ENCODE measurements at places on chromosomes 4 and X. TPM values are rescaled to one million over a fixed set of nuclear protein-coding genes. Genes with fewer than 3 reads are reported as not detected.

The TEX11 gene
- total RNA-seq, result not detected

The IBSP gene
- not detected for total RNA-seq

The S100G gene
- total RNA-seq, result not detected

The GABRB1 gene
- total RNA-seq, result not detected

DNA sequence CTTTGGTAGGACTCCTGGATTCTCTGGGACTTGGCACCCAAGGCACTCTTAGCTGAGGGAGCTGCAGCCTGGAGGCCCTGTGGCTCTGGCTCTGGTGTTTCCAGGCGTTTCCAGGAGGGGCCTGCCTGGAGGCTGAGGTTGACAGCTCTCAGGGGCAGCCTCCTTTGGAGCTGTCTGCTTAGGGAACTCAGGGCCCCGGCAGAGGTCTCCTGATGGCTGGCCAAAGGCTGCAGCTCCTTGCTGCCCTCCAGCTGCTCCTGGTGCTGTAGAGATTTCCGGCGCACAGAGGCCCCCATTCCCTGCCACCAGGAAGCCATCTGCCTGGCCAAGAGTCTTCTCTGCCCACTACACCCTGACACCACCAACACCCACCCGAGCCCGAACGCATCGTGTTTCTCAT lies 25.3 kb upstream of the ARHGEF38 start:
- no peak overlapping the region for H3K27ac ChIP-seq
- H3K4me3 ChIP-seq, result no peak overlapping the region
- no peaks in the 10 kb centered on the region for H3K36me3 ChIP-seq
- H3K27me3 ChIP-seq, result peaks cover 3% of the 10 kb centered on the region
- no peaks in the 10 kb centered on the region for H3K4me1 ChIP-seq
- DNase-seq, result no peak

DNA sequence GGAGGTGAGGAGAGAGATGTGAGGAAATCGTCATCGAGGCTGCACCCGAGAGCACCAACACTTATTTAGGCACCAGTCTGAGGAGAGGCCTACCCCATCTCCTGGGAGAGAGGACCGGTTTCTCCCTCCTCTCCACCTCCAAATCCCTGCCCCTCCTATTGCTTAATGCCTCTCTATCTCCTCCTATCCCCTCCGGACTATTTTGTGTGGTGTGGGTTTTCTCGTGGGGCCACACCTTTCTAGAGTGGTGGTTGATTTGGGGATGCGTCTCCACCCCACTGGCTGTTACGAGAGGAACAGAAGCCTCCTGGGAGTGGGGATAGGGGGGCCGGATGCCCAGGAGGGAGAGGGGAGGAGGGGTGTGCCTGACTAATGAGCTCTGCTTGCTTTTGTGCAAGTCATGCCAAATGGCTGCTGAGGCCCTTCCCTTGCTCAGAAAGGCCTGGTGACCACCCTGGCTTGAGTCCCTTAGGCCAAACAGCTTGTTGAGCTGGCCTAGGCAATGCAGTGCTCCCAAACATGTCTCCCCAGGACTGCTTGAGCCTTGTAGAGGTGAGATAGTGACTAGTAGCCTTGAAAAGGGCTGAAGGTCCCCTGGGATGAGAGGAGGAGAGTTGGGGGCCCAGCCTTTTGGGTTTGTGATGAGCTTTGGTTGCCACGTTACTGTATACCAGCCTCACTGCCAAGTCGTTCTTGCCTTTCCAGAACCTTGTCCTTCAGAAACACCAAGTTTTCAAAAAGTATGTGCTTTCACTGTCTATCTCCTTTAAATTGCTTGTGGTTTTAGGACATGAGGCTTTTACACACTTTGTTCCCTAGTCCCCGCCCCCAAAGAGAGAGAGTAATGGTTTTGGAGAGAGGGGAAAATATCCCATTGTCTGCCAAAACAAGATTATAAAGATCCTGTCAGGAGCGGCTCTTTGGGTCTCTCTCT lies 1.2 kb downstream of the MSN start:
- peaks cover 33% of the 10 kb centered on the region for H3K4me1 ChIP-seq
- H3K4me3 ChIP-seq, result peak overlapping the region; percentile 93
- DNase-seq, result peak; percentile 82
- peak overlapping the region; percentile 99 for H3K27ac ChIP-seq
- H3K36me3 ChIP-seq, result no peaks in the 10 kb centered on the region
- no peaks in the 10 kb centered on the region for H3K27me3 ChIP-seq

DNA sequence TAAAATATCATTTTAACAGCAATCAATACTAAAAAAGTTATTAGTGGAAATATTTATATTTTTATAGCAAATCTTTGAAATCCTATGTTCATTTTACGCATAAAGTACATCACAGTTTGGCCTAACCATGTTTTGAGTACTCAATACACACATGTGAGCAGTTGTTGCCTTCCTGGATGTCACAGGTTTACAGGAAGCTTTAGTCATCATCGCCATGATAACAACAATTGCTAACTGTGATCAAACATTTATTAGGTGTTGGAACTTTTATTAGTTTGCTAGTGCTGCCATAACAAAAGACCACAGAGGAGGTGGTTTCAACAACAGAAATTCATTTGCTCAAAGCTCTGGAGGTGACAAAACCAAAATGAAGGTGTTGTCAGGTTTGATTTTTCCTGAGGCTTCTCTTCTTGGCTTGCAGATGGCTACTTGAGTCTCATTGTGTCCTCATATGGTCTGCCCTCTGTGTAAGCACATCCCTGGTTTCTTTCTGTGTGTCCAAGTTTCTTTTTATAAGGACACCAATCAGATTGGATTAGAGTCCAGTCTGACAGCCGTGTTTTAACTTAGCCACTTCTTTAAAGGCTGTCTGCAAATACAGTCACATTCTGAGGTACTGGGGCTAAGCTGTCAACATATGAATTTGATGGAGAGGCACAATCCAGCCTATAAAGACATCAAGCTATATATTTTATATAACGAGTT lies 43.1 kb upstream of the BOD1L1 start:
- DNase-seq, result no peak
- no peaks in the 10 kb centered on the region for H3K36me3 ChIP-seq
- no peak overlapping the region for H3K4me3 ChIP-seq
- H3K4me1 ChIP-seq, result no peaks in the 10 kb centered on the region
- no peak overlapping the region for H3K27ac ChIP-seq

- H3K27me3 ChIP-seq, result no peaks in the 10 kb centered on the region
- H3K36me3 ChIP-seq, result no peaks in the 10 kb centered on the region
- no peaks in the 10 kb centered on the region for H3K4me1 ChIP-seq
- H3K27ac ChIP-seq, result no peak overlapping the region
- no peak overlapping the region for H3K4me3 ChIP-seq
Measured at GRCh38 chr4:155688860-155689259, 22.2 kb downstream of the GUCY1A1 start.

DNA sequence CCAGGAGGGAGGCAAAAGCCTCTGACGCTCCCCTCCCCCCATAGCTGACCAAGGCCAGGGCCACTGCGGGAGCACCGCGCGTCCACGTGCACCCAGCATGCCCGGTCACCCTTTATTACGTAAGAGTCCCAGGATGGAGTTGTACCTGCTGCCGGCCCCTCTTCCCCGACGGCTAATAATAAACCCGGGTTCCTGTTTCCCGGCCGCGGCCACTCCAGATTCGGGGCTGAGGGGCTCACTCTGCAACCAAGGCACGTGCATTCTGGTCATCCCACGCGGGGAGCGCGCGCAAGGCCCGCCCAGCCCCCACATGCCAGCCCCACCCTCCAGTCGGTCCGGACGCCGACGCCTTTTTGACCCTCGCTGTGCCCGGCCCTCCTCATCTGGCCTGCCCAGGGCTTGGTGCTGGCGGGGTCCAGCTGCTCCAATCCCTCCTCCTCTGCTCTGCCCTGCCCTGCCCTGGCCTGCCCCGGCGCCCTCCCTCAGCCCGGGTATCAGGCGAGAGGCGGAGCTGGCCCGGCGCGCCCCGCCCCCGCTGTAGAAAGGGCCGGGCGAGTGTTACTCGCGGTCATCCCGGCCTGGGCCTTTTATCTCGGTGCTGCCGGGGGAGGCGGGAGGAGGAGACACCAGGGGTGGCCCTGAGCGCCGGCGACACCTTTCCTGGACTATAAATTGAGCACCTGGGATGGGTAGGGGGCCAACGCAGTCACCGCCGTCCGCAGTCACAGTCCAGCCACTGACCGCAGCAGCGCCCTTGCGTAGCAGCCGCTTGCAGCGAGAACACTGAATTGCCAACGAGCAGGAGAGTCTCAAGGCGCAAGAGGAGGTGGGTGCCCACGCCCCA lies 2.6 kb downstream of the MID1IP1 start:
- no peaks in the 10 kb centered on the region for H3K27me3 ChIP-seq
- DNase-seq, result peak; percentile 80
- peak overlapping the region; percentile 89 for H3K4me3 ChIP-seq
- H3K4me1 ChIP-seq, result peaks cover 38% of the 10 kb centered on the region

GRCh38 chrX:116239944-116240840 lies 69.6 kb downstream of the AGTR2 start:
- no peaks in the 10 kb centered on the region for H3K36me3 ChIP-seq
- peak overlapping the region; percentile 67 for H3K4me3 ChIP-seq
- DNase-seq, result peak; percentile 69

DNA sequence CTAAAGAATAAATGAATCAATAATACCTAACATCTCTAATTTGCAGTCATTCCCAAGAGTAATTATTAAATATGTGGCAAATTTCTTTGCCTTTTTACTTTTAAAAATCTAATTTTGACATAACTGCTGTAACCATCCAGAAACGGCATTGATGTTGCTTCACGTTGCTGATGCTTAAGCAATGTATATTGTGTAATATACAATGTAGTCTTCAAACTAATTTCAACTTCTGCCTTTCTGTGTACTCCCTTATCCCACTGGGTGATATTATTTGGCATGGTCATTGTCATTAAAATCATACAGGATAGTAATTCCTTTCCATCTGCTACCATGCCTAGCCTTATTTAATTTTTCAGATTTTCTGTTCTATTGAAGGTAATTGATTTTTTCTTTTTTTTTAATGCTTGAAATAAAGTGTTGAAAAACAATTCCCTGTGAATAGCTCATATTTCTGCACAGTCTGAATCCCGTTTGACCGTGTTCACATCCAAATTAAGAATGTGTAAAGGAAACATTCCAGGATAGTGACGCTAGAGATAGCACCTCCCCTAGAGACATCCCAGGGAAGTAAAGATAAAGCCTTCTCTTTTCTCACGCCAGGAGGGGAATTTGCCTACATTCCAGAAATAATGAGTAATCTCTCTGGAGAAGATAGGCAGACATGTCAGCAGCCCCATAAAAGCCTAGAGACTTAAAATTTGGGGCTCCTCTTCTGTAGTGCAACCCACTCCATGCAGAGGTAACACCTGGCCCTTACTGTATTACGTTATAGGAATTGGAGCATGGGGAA lies 8.6 kb downstream of the FAM200B start:
- peak overlapping the region; percentile 13 for H3K4me3 ChIP-seq
- peak overlapping the region; percentile 85 for H3K27ac ChIP-seq
- H3K36me3 ChIP-seq, result peaks cover 20% of the 10 kb centered on the region
- peaks cover 61% of the 10 kb centered on the region for H3K4me1 ChIP-seq
- peak; percentile 92 for DNase-seq

- H3K27ac ChIP-seq, result peak overlapping the region; percentile 84
- H3K27me3 ChIP-seq, result no peaks in the 10 kb centered on the region
- peak; percentile 93 for DNase-seq
- no peaks in the 10 kb centered on the region for H3K36me3 ChIP-seq
Measured at GRCh38 chr4:125389713-125390112, 75.0 kb downstream of the FAT4 start.

GRCh38 chr4:59060002-59060846 lies 1950.0 kb upstream of the IGFBP7 start:
- no peak overlapping the region for H3K27ac ChIP-seq
- H3K4me3 ChIP-seq, result no peak overlapping the region
- H3K27me3 ChIP-seq, result no peaks in the 10 kb centered on the region
- no peaks in the 10 kb centered on the region for H3K36me3 ChIP-seq

- no peaks in the 10 kb centered on the region for H3K27me3 ChIP-seq
- DNase-seq, result no peak
- H3K36me3 ChIP-seq, result no peaks in the 10 kb centered on the region
- peak overlapping the region; percentile 24 for H3K27ac ChIP-seq
Measured at GRCh38 chrX:19810006-19810774, 77.2 kb downstream of the SH3KBP1 start.

DNA sequence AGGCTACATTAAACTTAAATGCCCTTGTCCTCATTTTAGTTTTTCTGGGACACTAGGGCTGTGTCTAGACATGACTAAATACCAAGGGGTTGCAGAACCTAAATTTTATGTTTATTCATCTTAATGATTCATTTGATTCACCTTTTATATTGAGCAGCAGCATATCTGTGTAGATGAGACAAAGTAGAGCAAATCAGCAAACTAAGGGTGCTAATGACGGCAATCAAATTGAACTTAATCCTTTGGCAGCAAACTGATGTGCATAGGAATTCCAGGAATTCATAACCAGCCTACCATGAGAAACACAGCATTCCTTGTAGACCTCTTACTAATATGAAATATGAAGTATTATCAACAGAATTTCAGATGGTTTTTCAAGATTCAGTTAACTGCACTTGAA lies 25.1 kb downstream of the EPHA5 start:
- H3K27me3 ChIP-seq, result no peaks in the 10 kb centered on the region
- no peak overlapping the region for H3K4me3 ChIP-seq
- H3K27ac ChIP-seq, result no peak overlapping the region
- DNase-seq, result no peak

DNA sequence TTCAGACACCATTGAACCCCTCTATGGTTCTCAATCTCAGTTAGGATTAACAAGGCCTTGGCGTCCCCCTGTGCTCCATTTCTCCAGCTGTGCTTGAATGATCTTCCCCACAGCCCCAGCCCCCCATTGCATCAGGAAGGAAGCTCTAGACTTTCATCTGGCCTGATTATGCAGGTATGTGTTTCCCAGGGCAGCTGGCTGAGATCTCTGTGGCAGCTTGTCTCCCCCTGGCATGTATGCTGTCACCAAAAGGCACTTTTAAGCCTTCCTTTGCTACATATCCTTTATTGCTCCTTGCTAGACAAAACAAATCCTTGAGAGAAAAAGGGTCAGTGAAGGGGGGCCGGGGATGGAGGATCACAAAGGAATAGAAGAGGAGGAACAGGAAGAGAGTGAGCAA lies 1056.0 kb upstream of the SLIT2 start:
- no peak overlapping the region for H3K4me3 ChIP-seq
- H3K27ac ChIP-seq, result no peak overlapping the region
- H3K4me1 ChIP-seq, result no peaks in the 10 kb centered on the region
- 0 out of 2 replicates have a peak, but pooled peaks cover 5% of the 10 kb centered on the region for H3K27me3 ChIP-seq
- no peak for DNase-seq

DNA sequence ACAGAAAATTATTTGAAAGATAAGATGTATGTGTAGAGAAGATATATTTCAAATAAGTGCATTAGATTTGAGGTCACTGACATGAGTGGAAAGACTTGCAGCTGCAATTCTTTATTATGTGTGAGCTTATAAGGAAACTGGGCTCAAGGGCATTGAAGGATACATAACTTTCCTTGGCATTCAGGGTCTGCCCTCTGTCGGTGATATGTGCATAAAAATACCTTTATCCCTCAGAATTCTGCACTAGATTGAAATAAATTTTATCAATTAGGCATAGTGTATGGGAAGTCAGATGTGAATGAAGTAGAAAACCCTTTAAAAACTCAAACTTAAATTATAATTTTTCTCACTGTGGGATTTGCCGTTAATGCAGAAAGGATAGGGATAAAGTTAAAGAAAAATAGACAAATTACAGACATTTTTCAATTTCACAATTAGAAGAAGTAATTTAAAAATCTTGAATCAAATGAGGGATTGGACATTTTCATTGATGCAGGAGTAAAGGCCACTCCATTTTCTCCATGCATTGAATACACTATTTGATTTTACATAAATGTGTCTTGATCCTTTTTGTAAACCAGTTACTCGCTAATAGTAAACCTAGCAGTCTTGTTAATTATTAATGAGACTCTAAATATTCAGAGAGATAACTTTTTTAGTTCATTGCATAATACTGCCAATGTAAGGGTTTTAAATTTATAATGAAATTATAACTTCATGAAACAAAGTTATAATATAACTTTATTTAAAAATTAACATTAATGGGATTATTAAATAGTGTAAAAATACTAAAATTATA lies 21.0 kb upstream of the ETNPPL start:
- no peaks in the 10 kb centered on the region for H3K4me1 ChIP-seq
- no peaks in the 10 kb centered on the region for H3K36me3 ChIP-seq
- no peaks in the 10 kb centered on the region for H3K27me3 ChIP-seq
- H3K27ac ChIP-seq, result no peak overlapping the region
